ENCODE measurements at places on chromosomes 12 and 14.

GRCh38 chr14:67734675-67735074 is 33.0 kb downstream of the RDH12 start:
- no peak for DNase-seq

DNA sequence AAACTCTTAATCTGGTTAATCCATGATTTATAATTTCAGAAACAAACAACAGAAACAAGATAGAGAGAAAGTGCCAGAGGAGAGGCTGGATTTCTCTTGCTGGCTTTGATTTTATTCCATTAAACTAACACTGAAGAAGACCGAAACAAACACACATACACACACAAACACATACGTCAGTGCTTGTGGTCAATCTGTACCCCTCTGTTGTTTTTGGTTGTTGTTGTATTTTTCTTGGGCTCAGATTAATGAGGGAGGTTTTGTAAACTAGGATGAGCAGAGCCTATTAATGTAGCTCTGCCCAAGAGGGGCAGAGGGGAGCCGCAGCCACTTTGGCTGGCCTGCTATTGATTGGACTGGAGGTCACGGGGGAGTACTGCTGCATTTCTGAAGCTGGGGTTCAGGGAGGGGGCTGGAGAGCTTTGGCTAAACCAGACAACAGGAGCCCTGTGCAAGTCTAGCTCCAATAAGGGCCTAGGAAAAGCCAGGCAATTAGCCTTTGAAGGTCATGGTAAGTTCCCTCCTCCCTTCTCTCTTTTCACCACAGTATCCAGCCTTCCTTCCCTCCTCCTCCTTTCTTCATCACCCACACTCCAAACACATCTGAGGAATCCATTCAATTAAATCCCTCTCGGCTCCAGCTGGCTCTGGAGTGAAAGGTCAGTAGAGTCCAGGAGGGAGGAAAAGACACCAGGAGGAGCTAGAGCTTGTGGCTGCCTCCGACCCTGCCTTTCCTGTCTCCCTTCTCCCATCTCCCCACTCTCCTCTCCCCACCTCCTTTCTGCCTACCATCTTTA is 344.1 kb upstream of the LMO3 start:
- DNase-seq: no peak

DNA sequence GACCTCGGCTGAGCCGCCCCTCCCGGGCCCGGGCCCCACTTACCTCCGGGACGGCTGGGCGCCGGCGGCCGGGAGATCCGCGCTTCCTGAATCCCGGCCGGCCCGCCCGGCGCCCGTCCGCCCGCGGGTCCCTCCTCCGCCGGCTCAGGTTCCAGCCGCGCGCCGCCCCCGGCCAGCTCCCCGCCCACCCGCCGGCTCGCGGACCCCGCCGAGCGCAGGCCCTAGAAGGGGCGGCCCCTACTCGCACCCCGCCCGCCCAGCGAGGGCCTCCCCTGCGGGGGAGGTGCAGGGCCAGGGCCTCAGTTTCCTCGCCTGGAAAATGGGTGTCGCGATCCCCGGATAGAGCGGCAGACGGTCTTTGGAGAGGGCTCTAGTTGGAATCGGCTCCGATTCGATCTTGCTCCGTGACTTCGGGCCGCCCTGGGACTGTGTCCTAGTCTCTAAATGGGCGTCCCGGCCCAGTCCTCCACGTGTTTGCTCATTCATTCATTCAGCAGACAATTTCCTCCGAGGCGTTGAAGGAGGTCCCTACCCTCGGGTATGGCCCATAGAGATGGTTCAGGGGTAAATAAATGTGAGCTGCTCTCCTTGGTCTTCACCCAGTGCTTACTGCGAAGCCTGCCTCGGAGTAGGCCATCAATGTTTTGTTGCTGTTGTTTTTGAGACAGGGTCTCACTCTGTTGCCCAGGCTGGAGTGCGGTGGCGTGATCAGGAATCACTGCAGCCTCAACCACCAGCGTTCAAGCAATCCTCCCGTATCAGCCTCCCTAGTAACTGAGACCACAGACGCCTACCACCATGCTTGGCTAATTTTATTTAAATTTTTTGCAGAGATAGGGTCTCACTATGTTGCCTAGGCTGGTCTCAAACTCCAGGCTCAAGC is at the start of gene TRPV4:
TRPV4 (minus strand) TSS at position 92 of the 883 bp plus-strand sequence. CDS start 18,602 bp downstream, outside the sequence.
- DNase-seq: no peak

- DNase-seq: no peak
Measured at GRCh38 chr12:131940141-131940547, 9.6 kb upstream of the EP400 start.

DNA sequence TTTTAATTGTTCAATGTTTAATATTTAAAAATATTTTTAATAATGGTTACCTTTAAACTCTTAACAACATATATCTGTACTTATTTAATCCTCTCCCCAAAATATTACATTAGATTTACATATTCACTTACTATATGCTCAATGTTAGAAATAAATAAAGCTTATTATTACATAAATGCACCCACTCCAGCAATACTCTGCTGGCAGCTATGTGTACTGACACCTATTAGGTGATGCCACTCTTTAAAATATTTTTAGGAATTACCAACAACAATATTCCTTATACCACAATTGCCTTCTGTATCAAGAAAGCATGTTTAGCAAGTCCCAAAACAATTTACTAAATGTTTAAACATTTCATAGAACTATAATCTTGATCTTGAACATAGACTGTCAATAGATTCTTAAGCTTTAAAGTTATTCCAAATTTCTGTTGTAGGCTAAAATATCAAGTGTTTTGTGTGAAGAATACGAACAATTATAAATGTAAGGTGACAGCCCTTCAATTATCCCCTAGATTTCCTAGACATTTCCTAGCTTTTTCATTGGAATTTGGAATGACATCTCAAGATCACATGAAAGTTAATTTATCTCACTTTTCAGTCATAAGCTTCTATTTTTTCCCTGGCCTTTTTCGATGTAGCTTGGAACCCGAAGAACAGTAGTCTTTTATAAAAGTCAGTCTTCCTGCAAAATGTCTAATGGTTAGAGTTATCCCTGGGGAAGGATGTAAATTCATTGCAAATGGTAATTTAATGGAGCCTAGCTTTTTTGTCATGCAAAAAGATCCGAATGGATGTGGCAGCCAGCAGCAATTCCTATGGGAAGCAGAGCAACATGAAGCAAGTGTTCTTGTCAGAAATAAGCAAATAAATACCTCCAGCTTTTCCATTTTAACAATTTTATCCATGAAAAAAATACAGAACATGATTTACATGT is 907.5 kb upstream of the ATXN7L3B start:
- no peak for DNase-seq

DNA sequence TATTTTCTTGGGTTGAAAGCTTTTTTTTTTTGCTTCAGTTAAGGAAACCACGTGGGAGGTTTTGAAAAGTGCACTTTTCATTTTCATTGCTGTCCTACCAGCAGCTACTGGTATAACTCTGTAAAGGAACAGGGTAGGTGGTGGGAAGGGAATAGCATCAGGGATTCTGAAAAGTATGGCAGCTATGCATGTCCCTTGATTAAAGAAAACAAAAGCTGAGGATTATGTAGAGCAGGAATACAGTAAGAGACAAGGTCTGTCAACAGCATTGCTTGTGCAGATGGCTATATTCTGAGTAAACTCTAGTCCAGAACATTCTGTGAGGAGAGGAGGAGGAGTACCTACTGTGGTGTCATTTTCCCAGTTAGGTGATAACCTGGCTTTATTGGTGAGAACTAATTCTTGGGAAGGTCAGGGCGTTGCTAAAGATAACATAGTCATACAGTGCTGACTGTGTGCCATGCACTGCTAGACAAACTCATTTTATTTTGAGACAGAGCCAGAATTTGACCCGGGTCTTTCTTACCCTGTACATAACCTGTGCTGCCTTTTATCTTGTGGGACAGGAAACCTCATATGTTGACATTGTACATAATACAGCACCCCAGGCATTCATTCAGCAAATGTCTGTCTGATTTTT is 80.3 kb upstream of the TRAF3 start:
- no peak for DNase-seq

DNA sequence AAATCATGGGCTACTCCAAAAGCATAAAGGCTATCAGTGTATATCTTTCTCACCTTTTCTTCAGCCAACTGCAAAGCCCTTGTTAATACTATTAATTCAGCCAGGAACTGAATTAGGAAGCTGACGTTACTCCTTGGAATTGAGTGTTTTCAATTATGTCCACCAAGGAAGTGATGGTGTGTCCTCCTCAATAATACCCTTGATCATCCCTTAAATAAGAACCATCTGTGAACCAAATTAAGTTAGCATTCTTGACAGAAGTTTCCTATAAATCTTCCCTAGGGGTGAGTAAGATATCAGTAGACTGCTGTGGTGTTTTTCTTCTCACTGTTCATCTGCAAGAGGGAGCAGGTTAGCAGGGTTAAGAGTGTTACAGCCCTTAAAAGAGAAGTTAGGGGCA is 252.3 kb upstream of the AVPR1A start:
- DNase-seq: no peak
